ENCODE measurements at places on chromosomes 1 and 21. TPM values are rescaled to one million over a fixed set of nuclear protein-coding genes. Genes with fewer than 3 reads are reported as not detected.

GRCh38 chr1:193542690-193543089 is 356.3 kb upstream of the B3GALT2 start:
- no peak for DNase-seq

DNA sequence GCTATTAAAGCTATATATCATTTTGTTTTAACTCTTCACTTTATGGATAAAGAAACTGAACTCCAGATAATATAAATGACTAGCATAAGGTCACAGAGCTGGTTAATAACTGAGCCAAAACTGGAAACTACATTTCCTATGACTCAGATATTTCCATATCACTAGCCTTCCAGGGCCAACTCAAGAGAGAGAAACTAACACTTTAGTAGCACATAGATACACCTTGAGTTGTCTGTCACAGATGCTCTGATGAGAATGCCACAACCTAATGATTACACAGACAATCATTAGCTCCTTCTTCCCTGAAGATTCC is 40.7 kb downstream of the NME7 start:
- DNase-seq = peak; percentile 79

GRCh38 chr1:223052931-223053330 is 90.1 kb downstream of the TLR5 start:
- DNase-seq = no peak

The DNASE2B gene
- not detected for total RNA-seq

The IL12RB2 gene
- total RNA-seq = not detected
